ENCODE measurements at places on chromosomes 2 and 18. TPM values are rescaled to one million over a fixed set of nuclear protein-coding genes. Genes with fewer than 3 reads are reported as not detected.
A peak's percentile ranks its signal among the peaks of the same experiment; 100 is the strongest.

DNA sequence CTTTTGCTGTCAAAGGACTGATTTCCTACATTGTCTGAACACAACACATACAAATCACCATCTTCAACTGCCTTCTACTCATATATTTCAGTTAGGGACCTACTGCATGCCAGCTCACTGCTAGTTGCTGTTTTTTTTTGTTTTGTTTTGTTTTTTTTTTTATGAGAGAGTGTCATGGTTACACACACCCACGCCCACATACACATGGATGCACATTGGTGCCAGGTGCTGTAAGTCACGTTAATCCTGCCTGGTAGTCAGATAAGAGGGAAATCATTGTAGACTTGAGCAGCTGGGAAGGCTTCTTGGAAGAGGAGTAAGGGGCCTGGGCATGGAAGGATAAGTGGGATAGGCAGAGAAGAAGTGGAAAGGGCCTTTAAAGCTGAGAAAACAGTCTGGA is 209.9 kb downstream of the TDRD15 start:
- no peak for DNase-seq

GRCh38 chr2:20696366-20696765 is 29.4 kb downstream of the GDF7 start:
- no peak for DNase-seq

DNA sequence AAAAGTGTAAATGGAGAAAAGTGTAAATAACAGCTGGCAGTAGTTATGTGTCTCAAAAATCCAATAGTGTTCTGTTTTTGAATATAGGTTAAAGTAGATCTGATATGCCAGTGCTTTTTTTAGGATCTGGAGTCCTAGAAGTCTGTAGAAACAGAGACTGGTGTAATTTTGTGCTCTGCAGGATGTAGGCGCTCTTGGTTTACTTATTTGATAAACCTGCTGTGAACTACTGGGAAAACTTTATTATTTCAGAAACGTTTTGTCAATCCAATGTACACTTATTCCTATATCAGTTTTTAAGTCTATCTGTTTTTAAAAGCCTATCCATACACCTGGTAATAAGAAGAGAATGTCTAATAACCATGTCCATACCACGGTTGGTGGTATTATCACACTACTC is 530.8 kb upstream of the ZNF804A start:
- DNase-seq, result no peak

- no peak for DNase-seq
Observed at GRCh38 chr2:129892360-129892759, 87.1 kb upstream of the RAB6C start.

- DNase-seq, result no peak
Observed at GRCh38 chr2:163493359-163494298, 242.2 kb downstream of the FIGN start.

GRCh38 chr2:10498525-10499274 is 50.6 kb upstream of the ODC1 start:
- DNase-seq, result no peak

DNA sequence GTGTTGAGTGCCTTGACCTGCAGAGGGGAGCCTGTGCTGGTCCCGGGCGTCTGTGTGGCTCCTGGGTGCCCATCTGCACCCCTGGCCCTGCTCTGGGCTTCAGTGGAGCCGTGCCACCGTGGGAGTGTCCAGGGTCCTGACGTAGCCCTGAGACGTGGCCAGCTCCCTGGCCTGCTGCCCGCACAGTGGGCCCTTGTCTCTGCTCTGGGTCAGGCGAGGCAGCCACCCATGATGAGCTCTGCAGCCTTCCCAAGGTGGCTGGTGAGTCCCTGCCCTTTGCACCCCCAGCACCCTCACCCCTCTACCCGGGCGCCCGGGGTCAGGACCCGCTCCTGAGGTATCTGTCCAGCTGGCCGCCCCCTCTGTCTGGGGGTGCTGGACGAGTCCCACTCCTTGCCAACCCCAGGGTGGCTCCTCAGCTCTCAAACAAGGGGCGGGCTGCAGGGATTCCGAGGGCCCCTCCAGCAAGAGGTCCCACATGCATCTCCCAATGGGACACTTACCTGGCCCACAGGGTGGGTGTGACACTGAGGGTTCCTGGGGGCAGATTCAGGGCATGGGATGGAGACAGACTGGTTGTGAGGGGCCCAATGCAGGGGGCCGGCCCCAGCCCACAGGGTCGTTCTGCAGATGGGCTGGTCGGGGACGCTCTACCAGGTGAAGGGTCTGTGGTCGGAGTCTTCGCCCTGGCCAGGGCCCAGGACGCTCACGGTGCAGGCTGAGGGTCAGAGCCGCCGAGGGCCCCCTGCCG is 2.4 kb downstream of the NEU4 start:
- no peak for DNase-seq

- DNase-seq, result no peak
Observed at GRCh38 chr18:36819621-36820020, 9.2 kb downstream of the TPGS2 start.

DNA sequence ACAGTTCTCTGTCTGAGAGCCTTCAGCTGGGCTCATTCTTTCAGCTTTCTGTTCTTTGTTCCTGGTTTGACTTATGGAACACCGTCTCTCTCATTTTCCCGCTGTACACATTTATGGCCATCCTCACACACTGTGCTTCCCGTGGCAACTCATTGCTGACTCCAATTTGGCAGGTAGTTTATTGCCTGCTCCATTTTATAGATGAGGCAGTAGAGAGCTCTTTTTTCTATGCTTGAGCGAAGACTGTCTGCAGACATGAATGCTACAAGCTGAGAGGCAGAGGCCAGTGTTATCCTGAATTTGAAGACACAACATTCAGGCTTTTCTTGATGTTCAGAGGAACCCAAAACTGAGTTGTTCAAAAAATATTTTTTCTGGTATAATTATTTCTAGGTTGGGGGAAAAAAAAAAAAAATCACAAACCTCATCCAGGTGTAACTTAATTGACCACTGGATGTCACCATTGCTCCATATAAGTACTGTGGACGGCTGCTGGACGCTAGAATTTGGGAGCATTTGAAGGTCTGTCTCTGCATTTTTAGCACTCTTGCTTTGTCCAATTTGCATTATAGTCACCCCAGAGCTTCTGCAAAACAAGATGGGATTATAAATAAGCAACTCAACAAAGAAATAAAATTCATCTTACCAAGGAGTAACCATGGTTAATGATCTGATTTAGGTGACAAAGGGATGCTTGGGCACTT is 83.5 kb downstream of the HRH4 start:
- peak; percentile 27 for DNase-seq

DNA sequence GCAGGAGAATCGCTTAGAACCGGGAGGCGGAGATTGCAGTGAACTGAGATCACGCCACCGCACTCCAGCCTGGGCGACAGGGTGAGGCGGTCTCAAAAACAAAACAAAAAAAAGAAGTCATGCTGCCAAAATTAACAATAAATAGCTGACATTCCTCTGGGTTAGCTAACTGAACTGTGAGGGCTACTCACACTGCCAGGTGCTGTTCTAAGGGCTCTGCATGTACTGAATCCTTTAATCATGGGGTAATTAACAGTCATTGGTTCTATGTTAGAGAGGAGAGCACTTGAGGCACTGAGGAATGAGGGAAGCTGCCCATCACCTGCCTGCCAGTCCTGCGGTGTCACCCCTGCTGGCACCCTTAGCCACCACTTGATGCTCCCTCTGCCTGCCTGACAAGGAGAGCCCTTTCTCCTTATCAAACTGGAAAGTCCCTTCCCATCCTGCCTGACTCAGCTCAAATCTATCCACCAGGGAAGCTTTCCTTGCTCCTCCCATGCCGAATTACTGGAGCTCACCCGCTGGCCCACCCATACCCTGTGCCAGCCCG is 73.0 kb upstream of the RIOK3 start:
- peak; percentile 57 for DNase-seq

DNA sequence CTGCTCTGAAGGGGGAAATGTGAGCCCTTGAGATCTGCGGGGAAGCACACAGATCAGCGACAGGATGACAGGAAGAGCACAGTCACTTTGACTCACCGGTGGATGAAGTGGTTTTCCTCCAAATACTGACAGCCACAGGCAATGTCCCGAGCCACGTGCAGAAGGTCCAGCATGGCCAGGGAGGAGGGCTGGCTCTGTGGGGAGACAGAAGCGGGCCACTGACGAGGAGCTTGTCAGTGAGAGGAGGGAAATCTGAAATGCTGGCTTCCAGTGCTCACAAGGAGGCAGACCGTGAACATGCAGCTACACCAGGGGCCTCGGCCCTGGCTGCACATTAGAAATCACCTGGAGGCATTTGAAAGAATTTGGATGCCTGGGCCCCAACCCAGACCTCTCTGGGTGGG is 98.7 kb downstream of the CLIP4 start:
- peak; percentile 75 for DNase-seq

GRCh38 chr2:121598087-121598486 is 51.2 kb downstream of the CLASP1 start:
- DNase-seq, result no peak

DNA sequence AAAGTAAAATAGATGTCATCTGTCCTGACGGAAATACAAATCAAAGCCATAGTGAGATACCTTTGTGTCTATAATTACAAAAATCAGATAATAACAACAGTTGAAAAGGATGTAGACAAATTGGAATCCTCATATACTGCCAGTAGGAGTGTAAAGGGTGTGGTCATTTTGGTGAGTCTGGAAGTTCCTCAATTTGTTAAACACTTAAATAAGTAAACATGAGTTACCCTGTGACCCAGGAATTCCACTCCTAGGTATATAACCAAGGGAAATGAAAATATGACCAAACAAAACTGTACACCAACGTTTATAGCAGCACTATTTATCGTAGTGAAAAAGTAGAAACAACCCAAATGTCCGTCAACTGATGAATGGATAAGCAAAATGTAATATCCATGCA is 24.0 kb downstream of the R3HDM1 start:
- DNase-seq, result no peak

APCDD1 gene
- total RNA-seq, result 4.7 TPM

OR6B2 gene
- not detected for total RNA-seq

KCNIP3 gene
- total RNA-seq, result 4.1 TPM

MRPL30 gene
- total RNA-seq, result 68.3 TPM

FSHR gene
- total RNA-seq, result not detected

Measured in RPMI7951 (cell line).